ENCODE measurements at places on chromosomes 16 and 17. TPM values are rescaled to one million over a fixed set of nuclear protein-coding genes. Genes with fewer than 3 reads are reported as not detected.
A peak's percentile ranks its signal among the peaks of the same experiment; 100 is the strongest.

DNA sequence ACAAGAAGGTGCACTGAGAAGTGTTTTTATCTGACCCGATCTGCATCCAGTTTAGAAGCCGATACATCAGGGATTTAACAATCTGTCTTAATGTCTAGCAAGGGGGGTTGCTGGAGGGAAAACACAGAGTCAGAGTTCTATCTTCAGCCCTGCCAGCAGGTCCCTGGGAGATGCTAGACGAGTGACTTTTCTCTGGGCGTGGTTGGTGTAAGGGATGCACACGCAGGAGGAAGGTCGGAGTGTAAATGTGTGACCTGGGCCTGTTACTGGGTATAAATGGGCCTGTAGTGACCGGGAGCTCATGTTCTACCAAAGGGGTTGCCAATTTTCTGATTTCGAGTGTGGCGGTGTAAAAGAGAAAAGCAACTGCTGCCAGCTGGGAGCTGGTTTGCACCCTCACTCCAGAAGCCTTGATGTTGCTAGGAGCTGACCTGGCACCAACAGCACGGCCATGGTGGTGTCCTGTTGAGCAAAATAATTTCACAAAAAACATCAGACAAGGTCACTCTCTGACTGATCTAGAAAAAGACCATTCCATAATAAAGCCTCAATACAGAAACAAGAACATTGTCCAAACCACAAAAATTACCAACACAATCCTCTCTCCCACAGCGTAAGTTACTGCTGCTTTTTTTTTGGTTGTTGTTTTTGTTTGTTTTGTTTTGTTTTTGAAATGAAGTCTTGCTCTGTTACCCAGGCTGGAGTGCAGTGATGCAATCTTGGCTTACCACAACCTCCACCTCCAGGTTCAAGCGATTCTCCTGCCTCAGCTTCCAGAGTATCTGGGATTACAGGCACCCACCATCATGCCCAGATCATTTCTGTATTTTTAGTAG is 1.3 kb upstream of the KCTD13 start:
- no peak for DNase-seq

DNA sequence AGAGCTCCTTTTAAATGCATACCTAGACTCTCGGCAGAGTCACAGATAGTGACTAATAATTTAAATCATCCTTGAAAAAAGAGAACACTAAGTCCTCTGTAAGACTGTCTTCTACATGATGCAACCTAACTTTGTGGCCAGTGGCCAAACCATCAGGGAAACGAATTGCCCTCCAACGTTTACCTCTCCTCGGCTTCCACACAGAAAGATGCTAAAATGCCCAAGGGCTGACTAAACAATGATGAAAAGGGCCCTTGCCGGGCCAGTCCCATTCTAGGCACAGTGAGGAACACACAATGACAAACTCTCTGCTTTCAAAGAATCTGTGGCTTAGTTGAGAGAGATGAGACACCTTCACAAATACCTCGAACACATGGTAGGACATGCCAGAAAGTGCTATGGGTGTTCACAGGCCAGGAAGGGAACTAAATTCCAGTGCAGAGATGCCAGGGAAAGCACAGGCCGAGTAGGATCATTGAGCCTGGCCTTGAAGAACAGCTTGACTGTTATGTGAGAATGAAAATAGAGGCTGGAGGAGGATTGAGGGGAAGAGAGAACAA is 35.3 kb upstream of the PITPNM3 start:
- DNase-seq: no peak

DNA sequence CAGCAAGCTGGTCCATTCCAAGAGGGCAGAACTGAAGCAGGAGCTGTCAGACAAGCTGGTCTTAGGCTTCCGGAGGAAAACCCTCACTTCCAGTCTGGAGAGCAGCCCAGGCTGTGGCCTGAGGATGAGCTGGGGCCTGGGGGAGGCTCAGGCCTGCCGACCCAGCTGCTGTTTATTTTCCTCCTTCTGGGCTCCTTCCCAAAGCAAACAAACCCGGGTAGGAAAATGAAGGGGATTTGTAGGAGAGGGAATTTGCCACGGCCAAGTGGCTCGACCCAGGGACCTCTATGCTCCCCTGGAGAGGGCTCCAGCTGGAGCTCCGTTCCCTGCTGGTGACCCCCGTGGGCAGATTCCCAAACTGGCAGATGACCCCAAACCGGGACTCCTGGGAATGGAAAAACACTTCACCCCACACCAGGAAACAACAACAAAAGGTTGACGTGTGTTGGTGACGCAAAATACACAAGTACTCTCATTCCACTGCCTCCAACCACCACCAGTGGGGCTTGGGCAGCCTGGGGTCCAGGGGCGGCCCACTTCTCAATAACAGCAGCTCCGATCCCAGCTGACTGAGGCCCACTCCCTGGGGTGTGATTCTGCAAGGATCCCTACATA is 8.8 kb downstream of the JUP start:
- no peak for DNase-seq

- peak; percentile 69 for DNase-seq
Measured at GRCh38 chr17:60135151-60135950, 14.4 kb upstream of the CA4 start.

DNA sequence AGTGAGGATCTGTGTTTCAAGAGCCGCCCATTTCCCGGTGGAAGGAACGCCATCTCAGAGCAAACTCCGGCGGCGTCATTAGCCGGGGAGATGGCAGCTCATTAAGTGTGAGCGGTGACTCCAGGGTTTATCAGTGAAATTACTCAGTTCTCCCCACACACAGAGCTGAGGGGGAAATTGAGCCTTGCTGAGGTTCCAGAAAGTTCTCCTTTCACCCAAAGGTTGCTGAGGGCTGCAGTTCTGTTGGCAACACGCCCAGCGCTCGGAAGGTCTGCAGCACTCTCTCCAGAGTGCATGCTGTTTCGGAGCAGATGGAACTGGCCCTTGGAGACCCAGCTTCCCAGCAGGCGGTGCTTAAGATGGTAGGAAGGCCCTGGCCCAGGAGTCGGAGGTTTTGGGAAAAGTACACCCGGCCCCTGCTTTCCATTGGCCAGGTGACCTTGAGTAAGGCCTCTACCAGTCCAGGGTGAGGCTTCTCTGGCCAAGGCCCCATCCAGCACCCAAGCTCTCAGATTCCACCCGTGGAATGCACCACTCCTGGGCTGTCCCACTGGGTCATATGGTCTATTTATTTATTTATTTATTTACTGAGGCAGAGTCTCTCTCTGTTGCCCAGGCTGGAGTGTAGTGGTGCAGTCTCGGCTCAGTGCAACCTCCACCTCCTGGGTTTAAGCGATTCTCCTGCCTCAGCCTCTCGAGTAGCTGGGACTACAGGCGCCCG is 167.7 kb upstream of the CIBAR2 start:
- no peak for DNase-seq

DNA sequence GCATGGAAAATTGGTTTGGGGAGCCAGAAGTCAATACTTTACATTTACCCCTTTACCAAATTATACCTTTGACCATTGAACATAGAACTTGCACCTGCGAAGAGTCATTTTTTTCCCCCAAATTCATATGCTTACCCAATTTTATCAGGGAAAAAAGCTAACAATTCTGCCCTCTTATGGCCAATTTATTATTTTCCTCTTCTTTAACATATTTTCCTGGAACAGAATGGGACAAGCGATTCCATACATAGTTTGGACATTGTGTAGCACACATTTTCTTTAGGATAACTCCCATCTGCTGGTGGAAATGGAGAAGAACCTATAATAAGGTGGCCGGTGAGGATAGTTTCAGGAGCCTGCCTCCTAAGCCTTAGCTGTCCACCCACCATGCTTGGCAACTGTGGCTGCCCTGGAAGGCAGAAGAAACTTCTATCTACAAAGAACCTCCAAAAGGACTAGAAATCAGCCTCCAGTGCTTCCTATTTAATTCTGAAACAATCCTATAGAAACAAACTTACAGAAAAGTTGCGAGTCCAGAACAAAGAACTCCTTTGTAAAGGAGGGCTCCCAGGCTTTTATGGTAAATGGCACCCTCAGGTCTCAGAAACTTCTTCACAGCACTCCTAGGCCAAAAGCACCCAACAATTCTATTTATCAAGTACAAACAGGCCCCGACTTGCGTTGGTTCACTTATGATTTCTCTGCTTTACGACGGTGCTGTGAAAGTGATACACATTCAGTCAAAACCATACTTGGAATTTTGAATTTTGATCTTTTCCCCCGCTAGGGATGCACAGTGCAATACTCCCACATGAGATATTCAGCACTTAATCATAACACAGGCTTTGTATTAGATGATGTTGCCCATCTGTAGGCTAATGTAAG is 64.1 kb upstream of the CACNG4 start:
- no peak for DNase-seq

GRCh38 chr16:48081656-48082055 is 74.1 kb downstream of the ABCC12 start:
- DNase-seq: no peak

DNA sequence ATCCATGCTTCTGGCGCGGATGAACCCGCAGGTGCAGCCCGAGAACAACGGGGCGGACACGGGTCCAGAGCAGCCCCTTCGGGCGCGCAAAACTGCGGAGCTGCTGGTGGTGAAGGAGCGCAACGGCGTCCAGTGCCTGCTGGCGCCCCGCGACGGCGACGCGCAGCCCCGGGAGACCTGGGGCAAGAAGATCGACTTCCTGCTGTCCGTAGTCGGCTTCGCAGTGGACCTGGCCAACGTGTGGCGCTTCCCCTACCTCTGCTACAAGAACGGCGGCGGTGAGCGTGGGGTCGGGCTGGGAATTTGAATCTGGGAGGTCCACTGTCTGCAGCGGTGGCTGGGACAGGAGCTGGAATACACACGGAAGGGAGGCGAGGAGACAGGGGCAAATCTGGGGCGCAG is 904 bp downstream of the SLC6A2 start:
- DNase-seq: no peak

GRCh38 chr17:40333781-40334448 is 24.9 kb downstream of the RARA start:
- DNase-seq: no peak

GRCh38 chr17:39208893-39209292 is 8.8 kb downstream of the RPL19 start:
- no peak for DNase-seq

GRCh38 chr17:28206292-28206691 is 112.7 kb upstream of the TMEM97 start:
- no peak for DNase-seq

- DNase-seq: no peak
Measured at GRCh38 chr17:10516065-10516464, 2.3 kb downstream of the MYH1 start.

GRCh38 chr17:71633391-71633849 is 487.4 kb upstream of the SOX9 start:
- no peak for DNase-seq

DNA sequence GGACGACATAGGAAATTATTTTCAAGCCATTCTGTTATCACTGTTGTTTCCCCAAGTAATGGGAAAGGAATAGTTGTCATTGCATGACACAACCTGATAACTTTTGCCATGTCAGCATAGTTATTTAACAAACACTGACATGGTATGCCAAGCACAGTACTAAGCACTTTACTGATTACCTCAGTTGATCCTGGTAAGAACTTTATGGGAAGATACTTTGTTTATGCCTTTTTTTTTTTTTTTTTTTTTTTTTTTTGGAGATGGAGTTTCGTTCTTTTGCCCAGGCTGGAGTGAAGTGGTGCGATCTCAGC is 15.7 kb upstream of the PNPO start:
- DNase-seq: no peak

- no peak for DNase-seq
Measured at GRCh38 chr17:17538417-17539391, 42.5 kb upstream of the RASD1 start.

DNA sequence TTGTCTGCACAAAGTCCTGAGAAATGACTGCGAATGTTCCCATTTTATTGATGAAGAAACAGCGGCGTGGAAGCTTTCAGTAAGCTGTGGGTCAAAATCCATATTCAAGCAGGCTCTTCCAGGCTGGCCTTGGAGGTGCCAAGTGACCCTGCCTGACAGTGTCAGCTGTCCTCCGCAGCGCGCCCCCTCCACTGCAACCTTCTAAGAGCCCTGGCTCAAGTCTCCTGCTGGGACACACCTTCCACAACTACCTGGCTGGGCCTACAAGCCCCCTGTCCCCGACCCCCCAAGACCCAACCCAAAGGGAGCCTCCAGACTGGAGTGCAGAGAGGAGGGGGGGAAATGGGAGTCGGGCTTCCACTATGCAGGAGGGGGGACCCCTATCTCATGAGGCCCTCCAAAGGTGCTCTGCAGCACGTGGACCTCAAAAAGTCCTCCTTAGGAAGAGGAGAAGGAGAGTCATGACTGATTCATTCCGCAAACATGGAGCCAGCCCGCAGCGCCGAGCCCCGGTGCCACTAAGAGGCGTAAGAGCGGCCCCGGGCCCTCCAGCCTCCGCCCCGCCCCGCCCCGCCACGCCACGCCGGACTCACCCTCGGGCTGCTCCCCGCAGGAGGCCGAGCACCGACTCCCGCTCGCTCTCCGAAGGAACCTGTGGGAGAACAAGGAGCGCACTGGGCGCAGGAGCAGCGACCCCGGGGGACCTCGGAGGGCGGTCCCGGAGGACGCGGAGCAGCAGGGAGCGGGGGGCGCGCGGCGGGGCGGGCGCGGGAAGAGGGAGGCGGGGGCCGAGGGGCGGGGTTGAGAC is 574 bp downstream of the MPP3 start:
- DNase-seq: no peak

Gene CD19
- total RNA-seq: 0.98 TPM

Gene AATK
- 10.4 TPM for total RNA-seq

Gene RPH3AL
- 3.0 TPM for total RNA-seq

Gene KRTAP4-3
- not detected for total RNA-seq

Gene IRF8
- total RNA-seq: 105 TPM

Gene CHRNE
- 0.51 TPM for total RNA-seq

Gene SYCE1L
- total RNA-seq: 4.9 TPM

Gene KCNH6
- not detected for total RNA-seq

Gene VAT1L
- not detected for total RNA-seq

Gene DNAH3
- not detected for total RNA-seq

Gene SLC4A1
- total RNA-seq: 0.15 TPM

Gene TRPV2
- total RNA-seq: 77.0 TPM

All from naive thymus-derived CD4-positive, alpha-beta T cell (primary cell).